Dermis microvascular lymphatic vessel endothelial cell (primary cell): ENCODE measurements at places on chromosomes 4 and X. TPM values are rescaled to one million over a fixed set of nuclear protein-coding genes. Genes with fewer than 3 reads are reported as not detected.

Gene MAGED4
- 18.9 and 33.4 TPM in 2 replicates for total RNA-seq

Gene CXCL1
- 5.6 and 18.0 TPM in 2 replicates for total RNA-seq

Gene FRAS1
- 0.13 and 0.38 TPM in 2 replicates for total RNA-seq

Gene GPR78
- not detected in 2 replicates for total RNA-seq

Gene CSAG3
- not detected in 2 replicates for total RNA-seq

Gene SRD5A3
- total RNA-seq: 7.1 and 9.5 TPM in 2 replicates

Gene FGG
- not detected in 2 replicates for total RNA-seq

Gene MAGEE2
- total RNA-seq: not detected in 2 replicates

Gene CHRDL1
- under 0.01 TPM in 1 of 2 replicates, not detected in the other for total RNA-seq

Gene TNIP3
- under 0.01 TPM in 2 replicates for total RNA-seq

Gene BLTP1
- 69.3 and 88.1 TPM in 2 replicates for total RNA-seq

Gene TCEAL5
- total RNA-seq: not detected in 2 replicates

Gene CSAG2
- not detected in 2 replicates for total RNA-seq

Gene GAGE12F
- not detected in 2 replicates for total RNA-seq

Gene MAOA
- 129 and 139 TPM in 2 replicates for total RNA-seq

Gene ADRA2C
- under 0.01 and 0.13 TPM in 2 replicates for total RNA-seq

Gene PFKFB1
- total RNA-seq: 0.13 TPM in 2 replicates

Gene STOX2
- total RNA-seq: 10.0 and 29.3 TPM in 2 replicates

Gene XAGE2
- not detected in 2 replicates for total RNA-seq

Gene CYP2U1
- 4.0 and 6.2 TPM in 2 replicates for total RNA-seq

Gene S100G
- total RNA-seq: not detected in 2 replicates

Gene DNAAF6
- total RNA-seq: not detected in 2 replicates

Gene CLNK
- under 0.01 TPM in 1 of 2 replicates, not detected in the other for total RNA-seq

Gene CSN3
- not detected in 2 replicates for total RNA-seq

Gene RRH
- 0.13 TPM in 1 of 2 replicates, not detected in the other for total RNA-seq

Gene GSX2
- total RNA-seq: not detected in 2 replicates

Gene FABP2
- not detected in 2 replicates for total RNA-seq

Gene SLC25A4
- 5.7 and 5.9 TPM in 2 replicates for total RNA-seq

Gene OTUD6A
- not detected in 2 replicates for total RNA-seq

Gene IRS4
- total RNA-seq: under 0.01 and 0.13 TPM in 2 replicates

Gene MAMLD1
- total RNA-seq: 0.26 and 1.1 TPM in 2 replicates

Gene USP26
- not detected in 2 replicates for total RNA-seq

Gene SLC6A14
- total RNA-seq: not detected in 2 replicates

Gene STATH
- not detected in 2 replicates for total RNA-seq

Gene FAM199X
- total RNA-seq: 22.6 and 23.5 TPM in 2 replicates

Gene SORBS2
- total RNA-seq: 86.1 and 148 TPM in 2 replicates

Gene ITM2A
- total RNA-seq: 25.2 and 95.0 TPM in 2 replicates

Gene RASSF6
- total RNA-seq: not detected in 2 replicates

Gene SSX1
- total RNA-seq: not detected in 2 replicates

Gene HSFX2
- 0.25 and 0.26 TPM in 2 replicates for total RNA-seq

Gene COL4A5
- 30.7 and 34.9 TPM in 2 replicates for total RNA-seq

Gene INPP4B
- total RNA-seq: 19.1 and 24.7 TPM in 2 replicates

Gene MSX1
- total RNA-seq: 2.1 and 2.3 TPM in 2 replicates

Gene PNMA3
- total RNA-seq: 0.13 TPM in 1 of 2 replicates, not detected in the other

Gene RNF175
- not detected in 2 replicates for total RNA-seq

Gene C1QTNF7
- not detected in 2 replicates for total RNA-seq

Gene TMSB15C
- total RNA-seq: 4.7 and 10.9 TPM in 2 replicates
